Suppressor macrophage (primary cell): ENCODE measurements at places on chromosomes 6 and 20.
A peak's percentile ranks its signal among the peaks of the same experiment; 100 is the strongest.

DNA sequence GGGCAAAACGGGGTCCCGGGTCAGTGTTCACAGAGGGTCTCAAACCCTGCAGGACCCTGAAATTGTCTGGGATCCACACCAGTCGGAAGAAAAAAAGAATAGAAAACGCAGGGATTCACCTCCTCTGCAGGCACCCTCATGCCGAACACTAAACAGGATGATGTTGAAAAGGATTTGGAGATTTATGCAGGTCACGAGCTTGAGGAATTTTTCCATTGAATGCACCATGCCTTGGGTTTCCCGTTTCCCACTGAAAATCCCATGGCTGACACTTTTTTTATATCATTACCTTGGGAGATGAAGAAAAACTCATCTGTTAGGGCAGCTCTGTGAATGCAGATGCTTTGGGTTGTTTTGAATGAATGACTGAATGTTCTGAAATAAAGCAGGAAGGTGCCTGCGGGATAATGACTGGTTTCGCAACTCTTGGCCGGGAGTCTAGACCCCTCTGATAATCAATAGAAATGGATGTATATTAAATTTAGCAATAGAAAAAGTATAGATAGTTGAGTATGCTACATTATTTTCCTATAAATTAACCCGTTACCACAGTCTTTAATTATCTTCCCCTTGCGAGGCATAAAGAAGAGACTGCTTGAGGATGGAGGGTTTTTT lies 147.5 kb upstream of the AFDN start:
- DNase-seq = no peak

GRCh38 chr6:148323344-148323743 lies 19.3 kb upstream of the SASH1 start:
- no peak for DNase-seq

- DNase-seq = peak; percentile 63
These were observed 35.1 kb upstream of the BTN3A2 start for GRCh38 chr6:26329763-26330511.

- DNase-seq = no peak
These were observed 97.5 kb upstream of the MYLIP start for GRCh38 chr6:16031278-16031981.
